ENCODE measurements at places on chromosomes 16 and 17.

GRCh38 chr16:5025171-5025632 is 8.5 kb downstream of the NAGPA start:
- DNase-seq = no peak

- no peak for DNase-seq
These were observed 259.4 kb upstream of the TBX2 start for GRCh38 chr17:61140081-61140786.

DNA sequence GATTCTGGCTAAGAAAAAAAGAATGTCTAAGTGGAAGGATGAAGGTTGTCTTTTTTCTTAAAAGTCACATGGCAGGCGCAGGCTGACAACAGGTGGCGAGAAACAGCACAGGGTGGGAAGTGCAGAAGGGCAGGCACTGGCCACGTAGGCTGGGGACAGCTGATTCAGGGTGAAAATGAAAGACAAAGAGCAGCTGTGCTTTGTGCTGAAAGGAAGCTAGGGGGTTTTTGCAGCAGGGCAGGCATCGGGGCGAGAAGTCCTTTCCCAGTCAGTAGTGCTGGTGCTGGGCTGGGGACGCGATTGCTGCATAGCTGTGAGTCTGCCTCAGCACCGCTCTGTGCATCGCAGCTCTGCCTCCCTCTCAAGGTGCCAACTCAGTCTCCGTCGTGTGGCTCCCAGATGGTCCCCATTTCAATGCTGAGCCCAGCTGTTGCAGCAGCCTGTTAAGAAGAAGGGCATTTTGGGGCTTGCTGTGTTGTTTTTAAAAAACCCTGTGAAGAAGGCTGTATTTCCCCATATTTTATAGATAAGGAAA is 183.1 kb upstream of the CCL2 start:
- no peak for DNase-seq

GRCh38 chr17:6551869-6552531 is 4.4 kb downstream of the PITPNM3 start:
- DNase-seq = no peak

- DNase-seq = no peak
These were observed 293.4 kb downstream of the XYLT1 start for GRCh38 chr16:17177242-17177958.

GRCh38 chr17:18043491-18043890 is 4.3 kb downstream of the GID4 start:
- no peak for DNase-seq

DNA sequence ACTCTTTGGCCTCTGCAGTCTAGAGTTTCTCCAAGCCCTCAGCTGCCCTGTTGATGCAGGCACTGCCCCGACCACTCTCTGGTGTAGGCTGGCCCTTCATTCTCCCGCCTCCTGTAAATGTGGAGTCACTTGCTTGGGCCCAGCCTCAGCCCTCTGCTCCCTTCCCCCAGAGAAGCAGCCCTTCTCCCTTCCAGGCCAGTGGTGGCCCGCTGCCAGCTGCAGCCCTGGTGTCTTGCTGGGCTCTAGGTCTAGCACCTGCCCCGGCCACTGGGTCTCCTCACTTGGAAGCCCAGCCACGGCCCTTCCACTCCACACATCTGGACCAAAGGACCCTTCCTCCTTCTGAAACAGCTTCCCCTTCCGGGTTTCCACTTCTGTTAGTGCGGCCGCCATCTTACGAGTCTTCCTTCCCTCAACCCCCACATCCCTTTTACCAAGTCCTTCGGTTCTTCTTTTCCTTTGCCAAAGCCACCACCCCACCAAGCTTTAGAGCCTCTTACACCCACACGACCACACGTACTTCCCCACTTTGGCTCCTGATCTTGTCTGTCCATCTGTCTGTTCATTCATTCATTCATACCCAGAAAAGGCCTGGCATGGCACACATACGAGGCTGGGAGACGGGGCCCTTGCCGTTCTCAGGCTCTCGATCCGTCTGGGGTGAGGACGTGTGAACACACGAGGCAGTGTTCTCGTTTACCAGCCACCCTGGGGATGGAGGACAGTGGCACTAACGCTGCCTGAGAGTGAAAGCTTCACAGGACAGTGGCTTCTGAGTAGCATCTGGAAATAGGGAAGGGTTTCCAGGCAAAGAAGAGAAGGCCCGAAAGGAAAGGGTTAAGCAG is 68.0 kb downstream of the ABR start:
- DNase-seq = no peak

DNA sequence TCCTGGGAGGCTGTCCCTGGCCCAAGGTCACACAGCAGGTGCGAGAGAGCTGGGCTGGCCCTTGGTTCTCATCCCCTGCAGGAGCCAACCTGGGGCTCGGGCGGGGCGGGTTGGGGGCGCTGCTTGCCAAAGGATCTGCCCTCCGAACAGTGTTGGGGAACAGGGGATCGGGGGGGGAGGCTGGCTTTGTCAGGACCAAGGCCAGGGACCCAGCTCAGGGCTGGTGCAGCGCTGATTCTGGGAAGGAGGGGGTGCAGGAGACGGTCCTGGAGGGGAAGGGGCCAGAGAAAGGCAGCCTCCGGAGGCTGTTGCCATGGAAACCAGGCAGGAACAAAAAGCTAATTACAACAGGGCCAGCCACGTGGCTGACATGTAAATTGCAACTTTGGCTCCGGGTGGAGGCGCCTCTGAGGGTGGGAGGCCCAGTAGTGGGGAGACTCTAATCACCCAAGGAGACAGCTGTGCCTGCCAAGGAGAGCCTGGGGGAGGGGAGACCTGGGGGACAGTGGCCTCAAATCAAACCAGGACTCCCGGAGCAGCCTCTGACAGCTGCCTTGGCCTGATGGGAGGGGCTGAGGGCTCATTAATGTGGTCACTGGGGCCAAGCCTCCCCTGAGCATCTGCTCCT is 1.3 kb downstream of the TUBB3 start:
- no peak for DNase-seq

- no peak for DNase-seq
These were observed 201.7 kb upstream of the NLRP1 start for GRCh38 chr17:5785867-5786509.

DNA sequence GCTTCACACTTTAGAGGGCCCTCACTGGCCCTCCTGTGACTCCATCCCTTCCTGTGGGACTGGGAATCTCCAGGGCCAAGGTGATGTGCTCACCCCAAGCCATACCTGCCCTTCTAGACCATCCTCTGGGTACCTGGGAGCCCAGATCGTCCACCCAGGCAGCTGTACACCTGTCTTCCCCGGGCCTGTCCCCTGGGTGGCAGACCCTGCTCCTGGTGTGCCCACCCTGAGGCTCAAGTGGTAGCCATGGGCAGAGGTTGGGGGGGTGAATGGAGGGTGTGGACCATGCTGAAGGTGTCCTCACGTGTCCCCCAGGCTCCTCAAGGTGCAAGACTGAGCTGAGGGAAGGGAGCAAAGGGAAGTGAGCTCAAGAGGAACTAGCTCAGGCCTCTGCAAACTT is 9.3 kb downstream of the CLEC10A start:
- no peak for DNase-seq

GRCh38 chr17:19546289-19547065 is 12.8 kb downstream of the SLC47A1 start:
- no peak for DNase-seq

DNA sequence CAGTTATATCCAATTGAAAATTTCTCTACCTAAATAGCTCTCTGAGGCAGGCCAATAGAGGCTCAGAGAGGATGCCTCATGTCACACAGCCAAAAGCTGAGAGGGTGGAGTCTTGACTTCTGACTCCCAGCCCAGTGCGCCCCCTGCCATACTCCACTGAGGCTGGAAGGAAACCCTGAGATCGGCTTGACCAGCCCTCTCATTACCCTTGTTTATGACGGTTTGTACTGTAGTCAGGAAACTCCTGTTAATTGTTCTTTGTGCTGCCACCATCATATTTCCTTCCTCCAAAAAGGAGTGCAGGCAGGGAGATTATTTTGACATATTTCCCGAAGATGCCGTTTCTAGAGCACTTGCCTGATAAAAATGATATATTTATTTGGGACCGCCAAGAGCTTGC is 107.9 kb downstream of the AIPL1 start:
- DNase-seq = no peak

DNA sequence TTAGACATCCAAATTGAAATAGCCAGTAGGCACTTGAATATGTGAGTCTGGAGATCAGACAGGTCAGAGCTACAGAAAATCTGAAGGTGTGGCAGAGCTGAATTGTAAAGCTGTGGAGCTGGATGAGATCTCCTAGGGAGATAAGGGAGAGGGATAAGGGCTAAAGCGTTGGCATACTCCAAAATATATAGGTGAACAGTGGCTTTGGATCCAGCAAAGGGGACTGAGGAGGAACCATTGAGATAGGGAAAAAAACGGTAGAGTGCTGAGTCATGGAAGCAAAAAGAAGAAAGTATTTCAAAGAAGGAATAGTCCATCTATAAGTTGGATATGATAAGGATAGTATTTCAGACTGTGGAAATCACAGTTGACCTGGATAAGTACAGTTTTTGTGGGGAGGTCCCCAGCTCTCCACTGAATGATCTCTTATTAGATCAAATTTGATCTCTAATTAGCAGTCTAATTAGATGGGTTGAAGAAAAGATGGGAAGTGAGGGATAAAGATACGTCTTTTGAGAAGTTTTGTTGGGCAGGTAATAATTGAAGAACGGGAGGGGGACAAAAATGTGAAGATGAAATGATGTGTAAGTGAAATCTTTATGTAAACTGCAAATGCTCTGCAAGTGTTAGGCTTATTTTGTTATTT is 587 bp upstream of the DBF4B start:
- DNase-seq = no peak

- DNase-seq = no peak
These were observed 49.1 kb upstream of the TANC2 start for GRCh38 chr17:62916684-62917571.

DNA sequence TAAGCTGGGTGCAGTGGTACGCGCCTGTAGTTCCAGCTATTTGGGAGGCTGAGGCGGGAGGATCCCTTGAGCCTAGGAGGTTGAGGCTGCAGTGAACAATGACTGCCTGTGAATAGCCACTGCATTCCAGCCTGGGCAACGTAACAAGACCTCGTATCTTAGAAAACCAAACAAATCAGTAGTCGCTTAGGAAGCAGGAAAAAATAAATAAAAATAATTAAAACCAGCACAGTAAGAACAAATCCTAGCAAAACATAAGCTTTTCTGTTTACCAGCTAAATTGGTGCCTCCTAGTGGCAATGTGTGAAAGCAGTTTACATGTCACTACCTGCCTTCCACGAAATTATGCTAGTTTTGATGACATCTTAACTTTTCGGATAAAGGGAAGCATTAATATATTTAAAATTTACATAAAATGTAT is 1.3 kb downstream of the ARMC5 start:
- no peak for DNase-seq

GRCh38 chr17:80803451-80804428 is 187.9 kb upstream of the CHMP6 start:
- DNase-seq = no peak

- DNase-seq = no peak
These were observed 65.1 kb downstream of the SDR42E1 start for GRCh38 chr16:81946206-81946605.

- DNase-seq = no peak
These were observed 11.6 kb upstream of the IL4R start for GRCh38 chr16:27302126-27302525.

DNA sequence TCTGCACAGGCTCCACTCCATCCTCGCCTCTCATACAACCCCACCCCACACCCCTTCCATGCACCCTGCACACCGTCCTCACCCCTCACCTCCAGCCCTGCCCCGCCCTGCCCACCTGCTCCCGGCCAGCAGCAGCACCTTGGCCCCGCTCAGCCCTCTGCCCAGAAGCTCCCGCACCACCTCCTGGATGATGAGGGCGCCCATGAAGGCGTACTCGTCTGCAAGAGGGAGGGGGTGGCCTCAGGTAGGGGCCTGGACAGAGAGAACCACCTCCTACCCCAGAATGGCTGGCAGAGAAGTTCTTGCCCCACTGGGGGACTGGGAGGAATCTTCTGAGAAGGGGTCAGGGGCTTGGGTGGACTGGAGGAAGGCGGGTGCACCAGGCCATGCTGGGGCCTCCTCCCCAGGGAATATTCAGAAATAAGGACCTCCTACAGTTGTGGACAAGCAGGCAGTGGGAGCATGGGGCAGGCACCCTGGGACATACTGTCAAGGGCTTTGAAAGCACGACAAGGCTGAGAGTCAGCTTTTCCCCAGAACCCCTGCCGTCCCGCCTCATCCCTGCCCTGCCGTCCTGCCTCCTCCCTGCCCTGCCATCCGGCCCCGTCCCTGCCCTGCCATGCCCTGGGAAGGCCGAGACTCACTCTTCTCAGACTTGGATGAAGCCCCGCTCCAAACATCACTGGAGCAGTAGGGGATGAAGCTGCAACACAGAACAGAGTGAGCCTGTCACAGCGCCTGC is 3.1 kb downstream of the NOTUM start:
- DNase-seq = no peak

GRCh38 chr17:30514895-30515596 is 37.8 kb downstream of the GOSR1 start:
- no peak for DNase-seq

DNA sequence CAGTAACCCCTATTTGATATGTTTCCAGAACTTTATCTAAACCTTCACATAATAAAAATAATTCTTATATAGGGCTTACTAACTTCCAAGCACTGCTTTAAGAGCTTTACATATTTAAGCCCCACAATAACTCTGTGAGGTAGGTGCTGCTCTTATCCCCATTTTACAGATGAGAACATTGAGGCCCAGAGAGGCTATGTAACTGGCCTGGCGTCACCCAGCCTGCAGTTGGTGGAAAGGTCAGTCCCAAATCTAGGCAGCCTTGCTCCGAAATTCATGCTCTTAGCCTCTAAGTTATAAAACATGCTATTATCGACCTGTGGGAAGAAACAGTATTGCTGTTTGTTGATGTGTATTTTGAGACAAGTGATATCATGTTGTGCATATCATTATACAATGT is 9.0 kb downstream of the NLRC5 start:
- DNase-seq = no peak

- no peak for DNase-seq
These were observed 102.4 kb downstream of the MAP2K6 start for GRCh38 chr17:69516911-69517310.

DNA sequence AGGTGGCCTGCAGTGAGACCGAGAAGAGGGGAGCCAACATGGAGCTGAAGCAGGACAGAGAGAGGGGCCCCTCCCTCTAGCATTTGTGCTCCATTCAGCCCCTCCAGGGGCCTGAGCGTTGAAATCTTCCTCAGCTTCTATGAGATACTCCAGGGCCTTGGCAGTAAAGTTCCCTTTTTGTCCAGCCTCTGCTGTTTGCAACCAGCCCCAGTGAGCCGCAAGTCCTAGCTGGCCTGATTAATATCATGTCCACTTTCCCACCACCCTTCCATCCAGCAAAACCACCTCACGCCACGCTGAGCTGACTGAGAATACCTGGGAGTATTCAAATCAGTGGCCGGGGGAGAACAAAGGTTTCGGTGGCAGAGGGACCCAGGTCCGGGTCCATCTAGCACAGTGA is 11.7 kb upstream of the RPH3AL start:
- DNase-seq = no peak
